GM18507 (cell line): ENCODE measurements at places on chromosomes 5 and 9.

- DNase-seq, result no peak
Observed at GRCh38 chr9:130407916-130408663, 36.7 kb upstream of the ASS1 start.

DNA sequence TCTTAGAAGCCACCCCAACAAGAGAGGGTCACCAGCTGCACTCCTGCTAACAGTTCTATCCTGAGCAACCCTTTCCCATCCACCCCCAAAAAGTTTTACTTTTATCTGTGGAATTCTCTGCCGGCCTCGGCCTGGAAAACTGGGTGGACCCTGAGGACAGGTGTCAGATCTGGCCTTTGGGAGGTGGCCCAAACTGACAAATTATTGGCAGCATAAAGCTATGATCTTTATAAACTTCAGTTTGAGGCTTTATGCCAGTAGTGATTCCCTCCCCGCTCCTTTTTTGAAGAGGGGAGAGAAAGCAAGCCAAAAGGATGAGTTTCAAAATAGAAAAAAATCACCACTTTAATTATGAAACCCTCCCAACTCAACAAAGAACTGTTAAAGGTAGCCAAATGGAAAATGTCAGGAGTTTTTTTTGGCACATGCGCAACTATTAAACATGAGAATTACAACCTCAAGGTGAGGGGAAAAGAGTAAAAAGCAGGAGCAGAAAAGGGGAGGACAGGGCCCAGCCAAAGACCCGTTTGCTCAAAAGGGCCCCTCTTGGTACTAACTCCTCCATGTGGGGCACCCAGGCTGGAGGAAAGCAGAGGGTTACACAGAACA lies 49.4 kb downstream of the FBXW11 start:
- no peak for DNase-seq

DNA sequence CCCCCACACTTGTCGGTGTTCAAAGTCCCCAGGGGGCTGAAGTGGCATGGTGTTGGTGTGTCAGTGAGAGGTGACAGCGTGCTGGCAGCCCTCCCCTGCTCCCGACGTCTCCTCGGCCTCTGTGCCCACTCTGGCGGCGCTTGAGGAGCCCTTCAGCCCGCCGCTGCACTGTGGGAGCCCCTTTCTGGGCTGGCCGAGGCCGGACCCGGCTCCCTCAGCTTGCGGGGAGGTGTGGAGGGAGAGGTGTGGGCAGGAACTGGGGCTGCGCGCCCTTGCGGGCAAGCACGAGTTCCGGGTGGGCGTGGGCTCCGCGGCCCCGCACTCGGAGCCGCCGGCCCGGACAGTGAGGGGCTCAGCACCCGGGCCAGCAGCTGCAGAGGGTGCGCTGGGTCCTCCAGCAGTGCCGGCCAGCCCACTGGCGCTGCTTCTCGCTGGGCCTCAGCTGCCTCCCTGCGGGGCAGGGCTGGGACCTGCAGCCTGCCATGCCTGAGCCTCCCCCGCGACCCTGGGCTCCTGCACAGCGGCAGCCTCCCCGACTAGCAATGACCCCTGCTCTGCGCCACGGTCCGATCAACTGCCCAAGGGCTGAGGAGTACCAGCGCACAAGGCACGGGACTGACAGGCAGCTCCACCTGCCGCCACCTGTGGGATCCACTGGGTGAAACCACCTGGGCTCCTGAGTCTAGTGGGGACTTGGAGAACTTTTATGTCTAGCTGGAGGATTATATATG lies 224.1 kb upstream of the RIOK2 start:
- DNase-seq, result no peak

GRCh38 chr5:19910136-19910535 lies 77.9 kb downstream of the CDH18 start:
- no peak for DNase-seq

GRCh38 chr5:150598821-150599273 lies 41.6 kb upstream of the SYNPO start:
- DNase-seq, result no peak

- no peak for DNase-seq
Observed at GRCh38 chr9:38053697-38054461, 15.1 kb downstream of the SHB start.

GRCh38 chr5:146754621-146755020 lies 123.9 kb downstream of the PPP2R2B start:
- no peak for DNase-seq

DNA sequence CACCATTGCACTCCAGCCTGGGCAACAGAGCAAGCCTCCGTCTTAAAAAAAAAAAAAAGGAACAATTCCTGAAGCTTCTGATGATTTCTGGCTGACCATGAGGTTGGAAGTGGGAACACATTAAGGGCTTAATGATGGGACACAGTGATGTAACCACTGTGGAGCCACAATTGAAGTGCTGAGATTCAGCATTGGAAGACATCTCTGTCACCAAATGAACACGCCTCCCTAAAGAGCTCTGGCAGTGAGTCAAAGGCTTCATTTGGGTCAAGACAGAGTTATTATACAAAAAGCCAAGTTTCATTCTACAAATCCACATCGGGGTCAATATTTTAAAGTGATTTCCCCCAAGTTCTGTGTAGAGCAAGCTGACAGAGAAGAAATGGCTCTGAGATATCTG lies 4.5 kb upstream of the S1PR3 start:
- DNase-seq, result no peak

GRCh38 chr5:178346607-178347334 lies 114.2 kb upstream of the PHYKPL start:
- DNase-seq, result no peak

DNA sequence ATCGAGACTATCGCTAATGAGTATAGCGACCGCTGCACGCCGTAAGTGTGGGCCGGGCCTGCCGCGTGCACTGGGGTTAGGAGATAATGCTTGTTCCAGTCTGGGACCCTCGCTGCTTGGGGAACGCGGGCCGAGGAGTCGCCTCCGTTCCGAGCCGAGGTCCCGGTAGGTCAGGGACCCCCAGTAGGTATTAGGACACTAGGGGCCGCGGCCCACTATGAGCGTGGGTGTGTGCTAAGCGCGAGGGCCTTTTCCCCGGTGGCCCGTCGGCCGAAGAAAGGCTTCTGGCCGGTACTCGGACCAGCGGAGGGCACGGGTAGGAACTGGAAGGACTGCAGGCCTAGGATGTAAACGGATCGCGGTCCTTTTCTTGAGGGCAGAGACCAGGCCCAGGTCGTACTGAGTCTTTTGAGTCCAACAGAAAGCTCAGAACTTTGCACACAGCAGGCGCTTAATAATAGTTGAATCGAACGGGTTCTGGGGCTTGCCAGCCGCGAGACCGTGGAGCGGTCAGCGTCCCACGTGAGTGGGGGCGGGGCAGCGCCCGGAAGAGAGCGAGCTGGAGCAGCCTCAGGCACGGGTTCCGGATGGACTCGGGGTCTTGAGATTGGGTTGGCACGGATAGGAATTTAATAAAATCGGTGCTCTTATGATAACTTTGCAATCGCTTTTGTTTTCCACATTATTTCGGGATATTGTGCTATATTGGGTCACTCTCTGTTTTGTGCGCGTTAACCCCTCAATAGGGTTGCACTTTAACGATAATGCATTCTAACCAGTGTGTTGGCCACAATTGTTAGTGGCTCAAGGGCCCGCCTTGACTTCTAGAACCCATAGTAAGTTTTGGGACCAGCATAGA lies 733 bp downstream of the HSPA4 start:
- DNase-seq, result peak; percentile 47

DNA sequence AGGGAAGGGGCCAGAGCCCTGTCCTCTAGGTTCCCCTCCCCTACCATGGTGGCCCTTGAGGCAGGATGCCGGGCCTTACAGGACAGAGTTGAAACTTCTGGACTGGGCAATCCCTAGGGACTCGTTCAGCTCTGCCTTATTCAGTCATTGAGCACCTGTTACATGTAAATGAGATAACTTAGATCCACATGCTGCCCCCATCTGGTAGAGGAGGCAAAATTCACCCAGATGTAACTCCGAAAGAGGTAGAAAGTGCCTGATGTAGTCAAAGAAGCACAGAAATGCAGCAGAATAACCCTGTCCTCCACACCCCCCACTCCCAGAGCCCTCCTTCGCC lies 1.5 kb downstream of the GGTA1 start:
- DNase-seq, result peak; percentile 56

GRCh38 chr9:110520120-110520701 lies 59.3 kb downstream of the SVEP1 start:
- DNase-seq, result no peak
